Activated CD4-positive, alpha-beta T cell treated with anti-CD3 and anti-CD28 coated beads, Interleukin-2, amount 50 U/mL, for 1 hour (primary cell): ENCODE measurements at places on chromosomes 16 and 17.
A peak's percentile ranks its signal among the peaks of the same experiment; 100 is the strongest.

DNA sequence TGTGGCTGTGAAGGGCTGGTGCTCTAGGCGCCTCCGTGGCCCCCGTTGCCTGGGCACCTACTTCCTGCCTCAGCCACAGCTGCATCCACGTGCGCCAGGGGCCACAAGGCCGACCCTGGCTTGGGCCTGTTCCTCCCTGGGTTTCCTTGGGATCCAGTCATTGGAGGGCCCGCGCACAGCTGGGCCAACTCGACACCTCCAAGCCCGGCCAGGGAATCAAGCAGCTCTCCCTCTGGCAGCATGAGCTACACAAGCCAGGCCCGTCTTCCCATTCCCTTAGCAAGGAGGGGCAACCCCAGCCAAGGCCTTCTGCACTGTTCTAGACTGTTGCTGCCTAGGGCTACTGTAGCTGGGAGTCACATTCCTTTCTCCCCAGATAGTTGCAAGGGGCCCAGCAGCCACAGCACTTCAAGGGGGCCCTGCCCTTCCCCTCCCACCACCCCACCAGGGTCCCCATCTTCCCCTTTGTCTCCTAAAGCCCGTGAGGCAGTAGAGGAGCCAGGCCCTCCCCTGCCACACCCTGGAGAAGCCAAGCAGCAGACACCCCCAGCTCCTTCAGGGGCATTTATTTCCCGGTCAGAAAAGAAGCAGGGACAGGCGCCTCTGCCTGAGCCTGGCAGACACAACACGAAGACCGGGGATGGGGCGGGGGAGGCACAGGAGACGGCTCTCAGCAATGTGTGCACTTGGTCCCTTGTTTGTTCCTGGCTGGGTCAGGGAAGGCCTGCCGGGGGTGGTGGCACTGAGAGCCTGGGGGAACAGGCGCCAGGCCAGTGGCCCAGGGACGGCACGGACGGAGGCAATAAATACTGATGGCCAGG, 3.8 kb downstream of the ARHGDIA start:
- peak; percentile 10 for DNase-seq

GRCh38 chr16:73042807-73043206, 5.1 kb downstream of the ZFHX3 start:
- DNase-seq: no peak

DNA sequence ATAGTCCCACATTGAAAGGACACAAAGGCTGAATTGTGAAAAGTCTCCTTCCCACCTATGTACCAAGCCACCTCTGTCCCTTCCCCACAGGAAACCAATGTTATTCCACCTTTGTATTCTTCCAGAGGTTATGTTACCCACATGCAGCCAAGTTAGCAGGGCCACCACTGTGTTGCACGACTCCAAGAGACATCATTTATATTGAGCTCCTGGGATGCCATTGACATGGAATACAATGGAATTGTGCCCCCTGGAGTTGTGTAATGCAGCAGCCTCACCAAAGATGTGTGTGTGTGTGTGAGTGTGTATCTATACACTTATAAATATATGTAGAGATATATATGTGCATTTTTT, 21.6 kb upstream of the MSI2 start:
- no peak for DNase-seq

GRCh38 chr16:29148131-29148691, 163.4 kb downstream of the LAT start:
- DNase-seq: peak; percentile 26

GRCh38 chr16:17235147-17235815, 235.5 kb downstream of the XYLT1 start:
- no peak for DNase-seq

- DNase-seq: peak; percentile 20
These were observed 1.5 kb downstream of the CLDN7 start for GRCh38 chr17:7260651-7261378.

DNA sequence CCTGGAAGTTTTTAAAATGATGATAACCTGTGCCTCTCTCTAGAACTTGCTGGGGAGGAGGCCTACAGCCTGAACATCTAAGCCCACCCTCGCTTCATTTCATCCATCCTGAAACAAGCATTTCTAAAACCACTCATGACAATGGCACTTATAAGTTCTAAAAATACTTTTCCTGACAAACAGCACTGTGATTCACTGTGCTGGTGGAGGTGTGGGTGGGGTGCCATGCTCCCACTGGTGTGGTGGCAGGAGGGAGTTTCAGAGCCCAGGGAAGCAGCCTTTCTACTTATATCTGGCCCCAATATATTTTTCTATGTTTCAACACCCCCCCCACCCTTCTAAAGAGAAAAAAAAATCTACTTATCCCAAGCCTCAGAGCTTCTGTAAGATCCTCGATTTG, 52.6 kb downstream of the RAB11FIP4 start:
- no peak for DNase-seq

GRCh38 chr17:82949984-82950383, 110.2 kb upstream of the ZNF750 start:
- no peak for DNase-seq

DNA sequence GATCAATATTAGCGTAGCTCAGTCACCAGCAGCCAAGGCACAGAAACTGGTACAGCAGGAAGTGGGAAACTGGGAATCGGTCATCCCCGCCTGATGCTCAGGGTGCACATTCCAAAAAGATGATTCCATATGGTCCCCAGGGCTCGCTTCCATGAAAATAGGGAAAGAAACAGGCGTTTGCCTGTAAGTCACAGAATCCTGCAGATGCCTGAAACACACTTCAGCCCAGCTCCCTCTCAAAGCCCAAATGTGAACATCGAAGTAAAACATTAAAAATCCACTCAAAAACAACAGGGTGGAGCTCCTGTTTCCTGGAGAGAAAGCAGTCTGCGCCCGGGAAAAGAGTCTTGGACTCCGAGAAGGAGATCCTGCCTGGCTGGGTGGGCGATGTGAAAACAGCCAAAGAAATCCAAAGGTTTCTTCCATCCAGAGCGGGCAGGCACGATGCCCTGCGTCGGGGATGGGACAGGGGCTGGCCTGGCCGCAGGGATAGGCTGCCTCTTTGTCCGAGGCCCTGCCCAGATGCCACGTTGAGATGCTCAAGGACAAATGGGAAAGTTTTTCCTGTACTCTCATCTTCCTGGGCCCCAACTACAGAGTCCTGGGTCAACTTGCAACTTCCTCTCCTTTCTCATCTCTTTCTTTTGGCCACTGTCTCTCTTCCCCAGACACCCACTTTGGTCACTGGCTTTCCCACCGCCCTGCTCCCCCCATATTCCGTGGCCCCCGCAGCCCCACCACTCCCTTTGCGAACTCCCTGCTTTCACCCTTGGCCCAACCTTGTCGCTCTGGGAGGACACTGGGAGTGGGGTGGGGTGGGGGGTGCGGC, 743 bp downstream of the WIPI1 start:
- DNase-seq: no peak

- no peak for DNase-seq
These were observed 1.6 kb downstream of the MLLT6 start for GRCh38 chr17:38706505-38707216.

DNA sequence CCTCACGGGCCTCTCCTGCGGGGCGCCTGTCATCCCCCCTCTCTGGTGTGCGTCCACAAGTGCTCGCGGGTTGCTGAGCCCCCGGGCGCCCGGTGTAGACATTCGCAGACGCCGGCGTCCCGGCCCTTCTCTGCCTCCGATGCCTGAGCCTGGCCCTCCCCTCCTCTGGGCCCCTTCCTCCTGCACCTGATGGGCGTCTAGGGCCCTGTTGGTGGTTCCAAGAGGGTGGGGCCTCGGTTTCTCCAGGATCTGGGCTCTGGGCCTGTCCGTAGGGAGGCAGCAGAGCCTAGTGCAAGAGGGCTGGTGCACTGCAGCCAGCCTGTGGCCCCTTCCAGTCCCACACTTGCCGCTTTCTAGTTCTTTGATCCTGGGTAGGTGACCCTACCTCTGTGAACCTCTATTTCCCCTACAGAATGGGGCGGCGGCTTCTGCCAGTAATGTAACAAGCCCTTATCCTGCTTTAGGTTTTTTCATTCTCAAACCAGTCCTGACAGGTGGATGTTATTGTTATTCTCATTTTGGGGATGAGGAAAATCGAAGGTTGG, 623 bp downstream of the E4F1 start:
- DNase-seq: no peak

GRCh38 chr17:59534583-59534982, 30.8 kb upstream of the DHX40 start:
- no peak for DNase-seq

DNA sequence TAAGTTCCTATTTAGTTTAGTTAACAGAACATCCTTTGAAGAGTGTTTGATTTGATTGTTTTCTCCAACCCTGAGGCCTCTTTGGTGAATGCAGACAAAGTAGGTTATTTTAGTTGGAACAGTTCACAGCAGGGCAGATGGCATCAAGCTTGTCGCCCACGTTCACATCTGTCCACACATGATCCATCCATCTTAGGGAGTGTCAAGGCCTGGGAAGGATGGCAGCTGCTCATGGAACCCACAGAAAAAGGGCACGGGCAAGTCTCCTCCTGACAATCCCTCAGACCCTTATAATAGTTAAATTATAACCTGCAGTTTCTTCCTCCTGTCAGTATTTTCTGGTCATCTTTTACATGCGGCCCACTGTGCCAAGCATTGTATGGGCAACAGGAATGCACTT, 60.2 kb downstream of the KNOP1 start:
- no peak for DNase-seq

DNA sequence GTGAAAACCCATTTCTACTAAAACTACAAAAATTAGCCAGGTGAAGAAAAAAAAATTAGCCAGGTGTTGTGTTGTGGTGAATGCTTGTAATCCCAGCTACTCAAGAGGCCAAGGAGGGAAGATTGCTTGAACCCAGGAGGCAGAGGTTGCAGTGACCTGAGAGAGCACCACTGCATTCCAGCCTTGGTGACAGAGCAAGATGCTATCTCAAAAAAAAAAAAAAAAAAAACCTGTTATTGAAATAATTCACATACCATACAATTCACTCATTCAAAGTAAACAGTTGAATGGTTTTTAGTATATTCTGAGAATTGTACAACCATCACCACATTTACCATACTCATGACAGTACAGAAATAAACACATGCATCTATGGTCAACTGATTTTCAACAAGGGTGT, 31.0 kb downstream of the ZNRF1 start:
- no peak for DNase-seq

DNA sequence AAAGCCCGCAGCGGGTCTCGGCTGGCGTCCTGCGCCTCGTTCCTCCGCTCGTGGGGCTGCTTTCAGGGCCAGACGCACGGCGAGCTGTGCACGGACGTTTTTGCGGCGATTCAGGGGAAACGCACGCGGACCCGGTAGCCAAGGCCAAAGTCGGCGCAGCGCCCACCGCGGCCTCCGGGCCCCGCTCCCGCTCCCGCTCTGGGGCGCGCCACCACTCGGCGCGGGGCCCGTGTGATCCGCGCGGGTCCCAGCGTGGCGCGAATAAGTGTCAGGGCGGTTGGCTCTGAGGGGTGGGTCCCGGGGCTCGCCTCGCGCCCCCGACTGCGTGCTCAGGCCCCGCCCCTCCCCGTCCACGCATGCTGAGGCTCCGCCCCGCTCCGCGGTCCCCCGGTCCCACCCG, 694 bp upstream of the TBCD start:
- peak; percentile 5 for DNase-seq

GRCh38 chr16:50712560-50712898, 19.1 kb downstream of the NOD2 start:
- no peak for DNase-seq

- no peak for DNase-seq
These were observed 80.4 kb downstream of the COX10 start for GRCh38 chr17:14149751-14150150.

DNA sequence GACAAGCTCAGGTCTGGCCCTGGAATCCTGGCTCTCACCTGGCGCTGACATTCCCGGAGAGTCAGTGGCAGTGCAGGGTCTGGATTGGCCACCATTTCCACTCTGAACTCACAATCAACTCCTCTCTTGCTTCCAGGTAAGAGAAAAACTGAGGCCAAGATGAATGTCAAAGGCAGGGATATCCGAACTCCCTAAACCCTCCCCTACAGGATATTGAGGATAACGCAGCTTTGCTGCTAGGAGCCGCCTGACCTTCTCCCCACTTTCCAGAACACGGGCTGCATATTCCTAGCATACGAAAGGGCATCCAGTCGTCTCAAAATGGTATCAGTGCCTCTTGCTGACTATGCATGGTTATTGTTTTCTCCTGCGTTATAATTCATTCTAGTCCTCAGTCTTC, 473.4 kb downstream of the SOX9 start:
- no peak for DNase-seq

- DNase-seq: no peak
These were observed 8.6 kb upstream of the SKAP1 start for GRCh38 chr17:48438516-48439061.
